Activated CD4-positive, alpha-beta T cell treated with anti-CD3 and anti-CD28 coated beads, Interleukin-2, amount 50 U/mL, for 4 hours (primary cell): ENCODE measurements at places on chromosomes 11 and 22.

- no peak for DNase-seq
These were observed 79.1 kb upstream of the LINC01488 start for GRCh38 chr11:69402251-69402887.

DNA sequence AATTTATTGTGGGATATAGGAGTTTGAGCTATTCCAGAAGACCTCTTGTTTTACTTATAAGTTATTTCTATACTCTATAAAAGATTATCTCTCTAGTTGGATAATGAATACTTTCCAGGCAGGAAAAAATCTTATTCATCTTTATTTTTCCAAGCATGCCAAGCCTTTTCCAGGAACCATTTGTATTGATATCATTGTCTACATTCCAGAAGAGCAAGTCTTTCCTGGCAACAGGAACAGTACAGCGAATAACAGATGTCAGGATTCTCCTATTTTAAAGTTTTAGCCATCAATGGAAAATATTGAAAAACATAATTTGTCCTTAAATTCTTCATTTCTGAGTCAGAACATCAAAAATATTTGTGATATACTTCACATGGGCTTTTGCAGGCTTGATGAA is 5.2 kb upstream of the NXPE1 start:
- DNase-seq: no peak

DNA sequence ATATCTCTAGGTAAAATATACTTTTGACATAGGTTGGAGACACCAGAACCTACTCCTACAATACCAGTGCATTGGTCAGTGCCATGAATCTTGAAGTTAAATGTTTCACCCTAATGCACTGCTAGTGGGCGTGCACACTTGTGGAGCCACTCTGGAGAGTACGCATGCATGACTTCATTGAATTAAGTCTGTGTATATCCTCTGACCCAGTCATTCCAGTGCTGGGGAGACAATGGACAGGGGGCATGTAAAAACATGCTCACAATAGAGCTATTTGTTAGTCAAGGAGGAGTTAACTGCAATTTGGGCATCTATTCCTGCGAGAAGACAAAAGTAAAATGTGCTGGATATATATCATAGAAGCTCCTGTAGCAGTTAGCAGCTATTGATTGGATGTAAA is 335.4 kb upstream of the NCAM1 start:
- DNase-seq: no peak

- no peak for DNase-seq
These were observed 3.7 kb upstream of the MIEF1 start for GRCh38 chr22:39498368-39498767.

DNA sequence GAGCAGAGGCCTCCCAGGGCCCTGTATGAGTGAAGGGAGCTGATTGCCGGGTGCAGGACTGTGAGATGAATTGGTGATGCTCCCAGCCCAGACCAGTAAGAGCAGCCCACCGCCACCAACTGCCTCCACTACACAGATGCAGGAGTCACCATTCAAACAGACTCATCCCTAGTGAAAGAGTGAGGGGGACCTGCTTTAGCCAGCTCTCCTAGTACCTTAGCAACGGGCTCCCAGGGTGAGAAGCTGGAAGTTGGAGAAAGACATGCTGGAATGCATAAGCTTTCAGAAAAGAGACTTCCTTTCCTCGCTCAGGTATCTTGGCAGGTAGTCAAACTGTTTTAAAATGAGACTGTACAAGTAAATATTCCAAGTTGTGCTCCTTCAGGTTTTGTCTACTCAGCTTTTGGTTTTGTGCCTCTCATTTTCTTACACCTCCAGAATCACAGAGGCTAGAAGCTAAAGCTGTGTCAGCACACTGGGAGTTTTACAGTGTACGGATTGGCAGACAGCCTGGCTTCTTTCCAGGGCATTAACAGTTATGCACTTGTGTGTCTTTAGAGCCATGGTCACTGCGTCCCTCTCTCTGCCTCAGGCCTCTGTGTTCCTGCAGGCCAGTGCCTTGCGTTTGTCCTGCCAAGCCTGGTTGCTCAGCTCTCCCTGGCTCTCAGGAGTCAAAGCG is 146.2 kb downstream of the ATXN10 start:
- no peak for DNase-seq

GRCh38 chr11:9868641-9869040 is 204.8 kb downstream of the SWAP70 start:
- no peak for DNase-seq

- DNase-seq: no peak
These were observed 658 bp downstream of the C11orf71 start for GRCh38 chr11:114399490-114400215.

- DNase-seq: no peak
These were observed 36.9 kb upstream of the BRSK2 start for GRCh38 chr11:1352696-1353382.

DNA sequence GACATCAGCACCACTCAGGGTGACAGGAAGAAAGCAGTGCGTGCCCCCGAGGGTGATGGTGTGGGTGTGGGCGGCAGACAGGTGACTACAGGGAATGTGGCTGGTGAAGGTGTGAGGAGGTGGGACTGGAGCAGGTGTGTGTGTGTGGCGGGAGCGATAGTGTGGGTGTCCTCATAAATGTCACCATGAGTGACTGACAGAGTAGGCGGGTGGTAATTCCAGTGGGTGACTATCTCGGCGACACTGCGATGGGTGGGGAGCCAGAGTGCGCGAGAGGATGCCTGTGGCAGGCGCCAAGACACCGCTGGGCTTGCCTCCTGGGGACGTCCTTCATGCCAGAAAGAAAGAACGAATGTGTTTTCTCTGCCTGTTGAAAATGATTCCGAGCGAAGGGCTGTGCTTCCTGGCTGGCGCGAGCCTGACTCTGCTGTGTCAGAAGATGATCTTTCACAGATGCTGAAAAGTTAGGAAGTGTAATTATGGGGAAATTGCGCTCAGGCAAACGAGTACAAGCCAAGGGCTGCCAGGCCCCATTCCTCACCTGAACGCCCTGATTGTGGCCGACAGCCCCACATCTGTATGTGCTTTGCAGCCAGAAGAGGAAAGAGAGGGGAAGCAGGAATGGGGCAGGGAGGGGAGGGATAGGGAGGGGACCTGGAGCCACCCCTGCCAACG is 98.8 kb upstream of the CD82 start:
- no peak for DNase-seq

DNA sequence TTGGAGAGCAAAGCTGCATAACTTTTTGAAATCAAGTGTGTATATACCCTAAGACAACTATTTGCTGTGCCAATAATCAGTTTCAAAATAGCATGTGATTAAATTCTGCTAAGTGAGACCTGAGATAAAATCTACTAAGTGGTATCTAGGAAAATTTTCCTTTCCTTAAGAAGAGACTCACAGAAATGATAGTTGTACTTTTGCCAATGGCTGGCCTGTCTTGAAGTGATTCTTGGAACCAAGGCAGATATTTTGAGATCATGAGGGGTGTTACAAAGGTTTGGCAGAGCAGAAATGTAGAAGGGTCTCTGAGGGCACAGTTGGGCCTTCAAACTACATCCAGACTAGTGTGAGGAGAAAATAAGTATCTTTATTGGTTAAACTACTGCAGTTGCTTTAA is 902.6 kb upstream of the TENM4 start:
- DNase-seq: no peak

DNA sequence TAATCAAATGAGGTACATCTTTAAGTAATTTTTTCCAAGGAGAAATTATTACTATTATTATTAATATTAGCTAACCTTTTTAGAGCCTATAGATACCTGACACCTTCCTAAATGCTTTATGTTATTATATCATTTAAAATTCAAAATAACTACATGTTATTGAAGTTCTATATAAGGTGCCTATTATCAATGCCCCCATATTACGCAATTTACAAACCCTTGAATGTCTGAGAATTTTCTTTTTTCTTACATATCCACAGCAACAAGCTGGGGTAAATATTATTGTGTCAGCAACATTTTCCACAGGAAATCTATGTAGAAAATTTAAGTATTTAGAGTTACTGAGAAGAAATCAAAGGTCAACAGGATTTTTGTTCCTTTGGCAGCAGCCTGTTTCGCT is 327.3 kb downstream of the NXPE2 start:
- no peak for DNase-seq

- DNase-seq: no peak
These were observed 290.0 kb upstream of the CHORDC1 start for GRCh38 chr11:90512846-90513245.

DNA sequence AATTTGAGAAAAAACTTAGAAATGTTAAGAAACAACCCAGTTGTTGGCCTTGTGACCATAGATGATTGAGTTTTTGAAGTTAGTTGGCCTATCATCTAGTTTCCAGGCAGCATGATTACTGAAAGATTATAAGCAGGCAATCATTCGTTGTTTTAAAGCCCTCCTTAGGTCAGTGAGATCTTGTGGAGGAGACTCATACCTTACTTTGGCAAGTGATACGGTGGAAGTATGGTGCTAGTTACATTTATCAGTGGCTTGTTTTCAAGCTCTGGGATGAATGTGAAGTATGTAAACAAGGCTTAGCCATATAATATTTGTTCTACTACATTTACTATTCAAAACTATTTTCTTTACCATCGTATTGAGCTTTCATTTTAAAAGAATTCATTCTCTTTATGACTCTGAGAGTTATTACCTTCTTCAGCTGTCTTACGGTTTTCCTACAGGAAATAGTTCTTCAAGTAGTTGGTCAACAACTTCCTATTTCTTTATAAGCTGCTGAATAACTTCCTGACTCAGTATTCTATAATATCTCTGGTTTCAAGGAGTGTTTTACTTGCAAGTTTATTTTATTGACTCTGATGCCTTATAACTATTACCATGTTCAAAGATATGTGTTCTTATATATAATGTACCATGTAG is 7.3 kb downstream of the YAP1 start:
- no peak for DNase-seq

DNA sequence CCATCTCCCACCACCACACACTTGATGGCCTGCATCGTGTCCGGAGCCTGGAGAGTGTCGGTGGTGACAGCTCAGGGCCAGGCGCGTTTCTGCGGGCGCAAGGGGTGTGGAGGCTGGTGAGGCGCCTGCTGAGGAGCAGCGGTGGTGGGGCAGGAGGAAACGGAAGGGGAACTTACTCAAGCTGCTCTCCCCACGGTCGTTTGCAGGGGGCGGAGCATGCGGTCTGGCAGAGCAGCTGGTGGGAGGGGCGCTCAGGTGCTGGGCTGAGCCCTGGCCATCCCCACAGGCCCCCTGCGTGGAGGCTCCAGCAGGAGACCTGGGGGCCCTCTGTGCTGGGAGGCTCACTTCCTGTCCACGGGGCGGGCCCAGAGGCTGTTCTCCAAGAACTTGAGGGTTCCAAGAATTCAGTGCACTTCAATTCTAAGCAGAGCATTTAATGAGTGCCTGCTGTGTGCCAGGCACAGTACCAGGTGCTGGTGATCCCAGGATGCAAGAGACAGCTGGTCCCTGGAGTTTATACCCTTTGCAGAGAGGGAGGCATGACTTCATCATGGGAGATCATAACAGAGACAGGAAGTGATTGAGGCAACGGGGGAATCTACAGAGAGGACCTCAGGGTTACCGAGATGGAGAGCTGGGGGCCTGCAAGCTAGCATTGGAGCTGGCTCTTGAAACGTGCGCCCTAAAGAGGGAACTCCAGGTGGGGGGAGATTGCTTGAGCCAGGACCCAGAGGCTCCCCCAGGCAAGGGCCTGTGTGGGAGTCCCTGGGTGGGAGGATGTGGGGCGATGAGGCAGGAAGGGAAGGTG is at the start of gene RAC2:
TSS of gene RAC2 (minus strand) at position 156 of the 808 bp plus-strand sequence. CDS start at position 35, 121 bp downstream.
- DNase-seq: peak; percentile 88

DNA sequence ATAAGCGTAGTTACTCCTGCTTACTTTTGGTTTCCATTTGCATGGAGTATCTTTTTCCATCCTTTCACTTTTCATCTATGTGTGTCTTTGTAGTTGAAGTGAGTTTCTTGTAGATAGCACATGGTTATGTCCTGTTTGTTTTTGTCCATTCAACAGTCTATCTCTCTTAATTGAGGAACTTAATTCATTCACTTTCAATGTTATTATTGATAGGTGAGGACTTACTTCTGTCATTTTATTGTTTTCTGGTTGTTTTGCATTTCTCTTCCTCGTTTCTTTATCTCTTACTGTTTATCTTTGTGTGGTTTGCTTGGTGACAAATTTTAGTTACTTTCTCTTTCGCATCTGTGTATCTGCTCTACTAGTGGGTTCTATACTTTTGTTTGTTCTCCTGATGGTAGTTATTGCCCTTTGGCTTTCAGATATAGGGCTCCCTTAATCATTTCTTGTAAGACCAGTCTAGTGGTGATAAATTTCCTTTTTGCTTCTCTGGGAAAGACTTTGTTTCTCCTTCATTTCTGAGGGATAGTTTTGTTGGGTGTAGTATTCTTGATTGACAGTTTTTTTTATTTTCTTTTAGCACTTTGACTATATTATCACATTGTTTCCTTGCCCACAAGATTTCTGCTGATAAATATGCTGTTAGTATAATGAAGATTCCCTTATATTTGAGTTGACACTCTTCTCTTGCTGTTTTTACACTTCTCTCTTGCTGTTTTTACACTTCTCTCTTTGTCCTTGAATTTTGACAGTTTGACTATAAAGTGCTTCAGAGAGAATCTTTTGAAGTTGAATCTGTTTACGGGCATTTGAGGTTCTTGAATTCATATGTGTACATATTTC is 9.0 kb upstream of the RAG1 start:
- DNase-seq: no peak

GRCh38 chr22:39674536-39674935 is 104.0 kb downstream of the CACNA1I start:
- DNase-seq: no peak

- DNase-seq: no peak
These were observed 165.0 kb downstream of the RCN1 start for GRCh38 chr11:32255841-32256240.

GRCh38 chr22:44091021-44091721 is 67.1 kb downstream of the PARVB start:
- DNase-seq: peak; percentile 5

DNA sequence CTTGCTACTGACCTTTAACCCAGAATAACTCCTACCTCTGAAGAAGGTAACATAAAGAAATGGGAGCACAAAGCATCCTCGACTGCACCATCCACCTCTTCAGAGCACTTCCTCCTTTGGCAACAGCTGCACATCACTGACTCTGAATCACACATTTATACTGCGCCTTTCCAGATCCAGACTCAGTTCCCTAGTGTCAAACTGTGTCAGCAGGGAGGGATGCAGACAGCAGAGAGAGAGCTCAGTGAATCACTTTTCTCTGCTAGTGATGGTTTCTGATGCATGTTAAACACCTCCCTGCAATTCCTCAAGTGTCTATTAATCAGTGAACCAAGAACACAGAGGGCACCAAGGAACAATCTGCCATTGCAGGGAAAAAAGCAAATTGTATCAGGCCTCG is 118.9 kb downstream of the PLEKHA7 start:
- no peak for DNase-seq

GRCh38 chr11:47689480-47689879 is 25.7 kb downstream of the AGBL2 start:
- no peak for DNase-seq

DNA sequence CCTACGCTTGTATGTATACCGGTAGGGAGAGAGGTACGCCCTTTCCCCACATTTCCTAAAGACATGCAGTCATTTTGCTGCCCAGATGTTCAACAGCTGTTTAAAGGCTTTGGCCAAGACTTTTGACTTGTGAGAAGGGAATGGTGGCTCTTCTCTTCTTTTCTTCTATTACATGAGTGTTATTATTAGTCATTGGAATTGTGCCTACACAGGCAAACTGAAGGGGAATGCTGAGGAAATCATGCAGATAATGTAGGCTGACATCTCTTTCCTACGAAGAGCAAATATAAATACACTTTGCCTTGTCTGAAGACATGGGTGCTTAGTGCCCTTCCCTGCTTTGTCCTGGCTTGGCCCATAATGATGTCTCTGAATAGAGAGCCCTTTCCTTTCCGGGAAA is 194.3 kb upstream of the NARS2 start:
- DNase-seq: no peak

GRCh38 chr22:48727454-48728058 is 1100.1 kb downstream of the BRD1 start:
- DNase-seq: no peak

GRCh38 chr11:8342821-8343681 is 79.4 kb upstream of the LMO1 start:
- no peak for DNase-seq
